ENCODE measurements at places on chromosomes 4 and X. TPM values are rescaled to one million over a fixed set of nuclear protein-coding genes. Genes with fewer than 3 reads are reported as not detected.

GRCh38 chr4:80016506-80016905, 56.5 kb downstream of the ANTXR2 start:
- H3K36me3 ChIP-seq: peaks cover 21% of the 10 kb centered on the region
- H3K27me3 ChIP-seq: no peaks in the 10 kb centered on the region
- no peak overlapping the region for H3K27ac ChIP-seq
- no peak overlapping the region for H3K4me3 ChIP-seq
- no peak for DNase-seq

- H3K27ac ChIP-seq: no peak overlapping the region
- DNase-seq: no peak
- H3K4me1 ChIP-seq: no peaks in the 10 kb centered on the region
Measured at GRCh38 chrX:53918702-53919101, 125.6 kb downstream of the PHF8 start.

- no peak overlapping the region for H3K27ac ChIP-seq
- no peak for DNase-seq
- peaks cover 2% of the 10 kb centered on the region for H3K27me3 ChIP-seq
- no peaks in the 10 kb centered on the region for H3K4me1 ChIP-seq
Measured at GRCh38 chrX:20742106-20742505, 475.4 kb upstream of the RPS6KA3 start.

DNA sequence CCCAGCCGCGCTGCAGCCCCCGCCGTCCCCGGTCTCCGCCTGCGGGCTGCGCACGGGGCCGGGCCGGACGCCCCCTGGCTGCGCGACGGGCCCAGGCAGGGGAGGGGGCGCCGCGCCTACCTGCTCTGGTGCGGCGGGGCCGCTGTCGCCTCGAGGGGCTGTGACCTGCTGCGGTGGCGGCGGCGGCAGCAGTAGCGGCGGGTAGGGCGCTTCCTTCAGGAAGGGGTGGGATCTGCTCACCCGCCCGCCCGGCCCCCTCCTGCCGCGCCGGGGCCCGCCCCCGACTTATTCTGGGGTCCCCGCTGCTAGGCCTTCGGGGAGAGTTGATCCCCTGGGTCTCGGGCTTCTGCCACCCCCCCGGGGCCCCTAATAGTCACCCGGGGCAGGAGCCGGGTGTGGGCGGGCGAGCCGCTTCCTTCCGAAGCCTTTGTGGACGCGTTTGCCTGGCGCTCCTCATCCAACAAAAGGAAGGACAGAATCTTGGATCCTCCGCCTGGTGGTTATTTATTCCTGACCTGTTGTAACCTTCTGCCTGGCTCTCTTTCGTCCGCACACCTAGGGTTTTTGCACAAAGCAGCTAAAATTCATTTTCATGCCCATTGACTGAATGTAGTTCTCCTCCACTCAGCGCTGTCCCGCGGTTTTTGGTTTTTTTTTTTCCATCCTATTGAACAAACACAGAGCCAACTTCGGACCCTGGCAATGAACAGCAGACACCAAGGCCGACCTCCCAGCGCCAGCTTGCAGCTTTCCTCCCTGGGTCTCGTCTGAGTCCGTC, at the start of gene TMEM150C:
TMEM150C (minus strand) TSS at position 203 of the 778 bp plus-strand sequence. CDS start 57,331 bp downstream, outside the sequence.
- peaks cover 64% of the 10 kb centered on the region for H3K27me3 ChIP-seq
- peak within 1 kb of the TSS; percentile 70 for H3K4me3 ChIP-seq
- peaks cover 6% of the 10 kb centered on the region for H3K36me3 ChIP-seq
- DNase-seq: no peak

DNA sequence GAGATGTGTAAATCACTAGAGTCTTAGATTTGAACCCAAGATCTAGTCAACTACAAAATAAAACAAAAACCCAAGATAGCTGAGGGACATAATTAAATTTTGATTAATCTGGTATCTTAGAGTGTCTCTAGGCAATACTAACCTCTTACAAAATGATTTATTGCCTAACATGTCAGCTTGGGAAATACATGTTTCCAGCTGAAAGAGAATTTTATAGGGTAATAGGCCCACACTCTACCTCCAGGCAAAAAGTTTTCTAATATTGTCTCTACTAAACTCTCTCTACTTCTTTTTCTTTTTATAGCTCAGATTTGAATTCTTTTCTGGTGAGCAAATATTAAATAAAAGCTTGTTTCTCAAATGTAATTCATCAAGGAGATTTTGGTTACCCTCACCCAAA, 263.2 kb downstream of the IL15 start:
- H3K4me3 ChIP-seq: no peak overlapping the region
- H3K4me1 ChIP-seq: no peaks in the 10 kb centered on the region
- no peak overlapping the region for H3K27ac ChIP-seq
- H3K36me3 ChIP-seq: no peaks in the 10 kb centered on the region
- no peaks in the 10 kb centered on the region for H3K27me3 ChIP-seq
- DNase-seq: no peak

- no peaks in the 10 kb centered on the region for H3K4me1 ChIP-seq
- H3K4me3 ChIP-seq: no peak overlapping the region
- no peak for DNase-seq
- H3K36me3 ChIP-seq: peaks cover 2% of the 10 kb centered on the region
- H3K27me3 ChIP-seq: no peaks in the 10 kb centered on the region
- H3K27ac ChIP-seq: no peak overlapping the region
Measured at GRCh38 chr4:18608908-18609533, 587.5 kb upstream of the LCORL start.

DNA sequence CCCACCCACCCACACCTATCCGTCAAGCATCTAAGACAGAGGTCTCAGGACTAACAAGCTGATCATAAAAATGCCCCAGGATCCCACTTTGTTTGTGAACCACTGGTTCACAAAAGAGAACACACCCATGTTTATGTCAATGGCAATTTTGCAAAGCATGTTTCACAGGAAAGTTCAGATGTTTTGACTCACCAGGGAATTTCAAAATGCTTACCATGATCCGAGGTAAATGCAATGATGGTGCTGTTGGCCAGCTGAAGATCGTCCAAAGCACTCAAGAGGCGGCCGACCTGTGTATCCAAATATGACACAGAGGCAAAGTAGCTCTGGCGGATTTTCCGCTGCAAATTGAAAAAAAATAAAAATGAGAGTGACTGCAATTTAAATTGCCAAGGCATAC, 15.0 kb downstream of the IDS start:
- no peak overlapping the region for H3K27ac ChIP-seq
- H3K4me3 ChIP-seq: no peak overlapping the region
- DNase-seq: no peak
- H3K4me1 ChIP-seq: no peaks in the 10 kb centered on the region

DNA sequence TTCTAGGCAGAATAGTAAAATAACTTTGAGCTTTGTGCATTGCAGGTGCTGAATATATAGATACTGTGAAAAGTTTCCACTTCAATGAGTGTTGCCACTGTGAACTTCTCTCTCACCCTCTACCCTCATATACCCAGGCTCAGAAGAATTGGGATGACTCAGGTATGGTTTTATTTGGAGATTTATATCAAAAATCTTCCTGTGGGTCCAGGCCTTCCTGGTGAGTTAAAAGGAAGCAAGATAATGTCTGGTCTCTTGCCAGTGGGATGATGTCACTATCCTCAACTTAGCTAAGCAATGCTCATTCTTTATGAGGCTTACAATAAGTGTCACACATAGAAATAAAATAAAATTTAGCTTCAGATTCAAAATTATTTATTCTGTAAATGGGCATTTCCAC, 153.3 kb upstream of the TENT5D start:
- DNase-seq: no peak
- H3K4me1 ChIP-seq: no peaks in the 10 kb centered on the region
- no peak overlapping the region for H3K27ac ChIP-seq
- no peaks in the 10 kb centered on the region for H3K36me3 ChIP-seq
- no peaks in the 10 kb centered on the region for H3K27me3 ChIP-seq
- no peak overlapping the region for H3K4me3 ChIP-seq

DNA sequence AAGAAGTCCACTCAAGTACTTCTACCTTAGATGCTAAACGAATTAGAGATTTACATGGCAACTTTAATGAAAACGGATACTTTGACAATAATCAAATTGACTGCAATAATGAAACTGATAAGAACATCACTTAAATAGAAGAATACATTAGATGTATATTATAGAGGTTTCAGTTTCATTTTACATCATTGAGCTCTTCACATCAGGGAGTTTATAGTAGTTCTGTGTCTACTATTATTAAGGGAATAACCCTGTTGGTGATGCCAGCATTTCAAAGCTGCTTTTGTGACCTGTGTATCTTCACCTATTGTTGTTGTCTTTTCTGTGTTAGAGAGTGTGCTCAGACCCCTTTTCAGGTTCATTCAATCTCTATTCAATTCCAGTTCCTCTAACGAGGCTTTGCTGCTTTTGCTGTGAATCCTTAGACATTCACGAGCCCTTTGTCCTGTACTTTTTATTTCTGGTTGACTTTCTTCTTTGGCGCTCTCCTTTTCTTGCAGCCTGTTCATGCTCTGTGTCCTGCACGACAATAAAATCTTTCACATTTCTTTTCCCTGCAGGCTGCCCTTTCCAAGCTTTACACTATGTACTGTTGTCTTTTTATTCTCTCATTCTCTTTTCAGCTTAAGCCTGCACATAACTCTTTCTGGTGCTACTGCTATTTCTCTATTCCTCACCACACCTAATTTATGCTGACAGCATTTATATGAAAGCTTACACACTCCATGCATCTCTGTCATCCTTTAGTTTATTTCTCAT, 232.1 kb downstream of the CPE start:
- H3K27ac ChIP-seq: no peak overlapping the region
- no peaks in the 10 kb centered on the region for H3K36me3 ChIP-seq
- peaks cover 4% of the 10 kb centered on the region for H3K27me3 ChIP-seq

GRCh38 chr4:73648478-73648877, 28.2 kb upstream of the RASSF6 start:
- H3K4me3 ChIP-seq: no peak overlapping the region
- peaks cover 2% of the 10 kb centered on the region for H3K27me3 ChIP-seq
- no peak overlapping the region for H3K27ac ChIP-seq
- H3K4me1 ChIP-seq: no peaks in the 10 kb centered on the region
- DNase-seq: no peak

DNA sequence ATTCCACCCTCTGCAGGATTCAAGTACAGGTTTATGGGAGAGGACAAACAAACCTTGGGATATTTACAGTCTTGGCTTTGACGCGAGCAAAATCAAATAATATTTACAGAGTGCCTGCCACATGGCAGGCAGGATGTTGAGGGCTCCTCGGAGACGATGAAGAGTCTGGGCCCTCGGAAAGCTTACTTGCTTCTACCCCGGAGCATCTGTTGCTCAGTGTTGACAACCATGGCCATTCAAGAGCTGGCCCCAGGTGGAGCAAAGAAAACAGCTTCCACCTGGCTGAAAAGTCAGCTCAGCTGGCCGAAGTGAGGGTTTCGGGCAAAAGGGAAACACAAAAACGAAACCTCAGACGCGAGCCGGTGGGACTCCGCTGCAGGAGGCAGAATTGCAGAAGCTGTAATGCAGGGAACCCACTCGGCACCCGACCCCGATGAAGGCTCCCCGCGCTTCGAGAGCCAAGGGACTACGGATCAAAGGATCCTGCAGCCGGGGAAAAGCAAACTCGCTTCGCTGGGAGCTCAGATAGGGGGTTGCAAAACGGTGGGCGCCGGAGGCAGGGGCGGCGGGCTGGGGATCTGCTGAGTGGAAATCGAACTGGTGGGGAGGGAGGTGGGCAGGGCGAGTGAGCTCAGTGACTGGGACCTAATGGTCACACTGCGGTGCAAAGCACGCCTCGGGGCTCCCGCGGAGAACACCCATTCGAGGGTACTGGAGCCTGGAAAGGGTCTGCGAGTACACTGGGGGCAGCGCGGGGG, 805 bp downstream of the ATP8A1 start:
- peak; percentile 58 for DNase-seq
- no peaks in the 10 kb centered on the region for H3K27me3 ChIP-seq
- H3K4me1 ChIP-seq: peaks cover 30% of the 10 kb centered on the region

DNA sequence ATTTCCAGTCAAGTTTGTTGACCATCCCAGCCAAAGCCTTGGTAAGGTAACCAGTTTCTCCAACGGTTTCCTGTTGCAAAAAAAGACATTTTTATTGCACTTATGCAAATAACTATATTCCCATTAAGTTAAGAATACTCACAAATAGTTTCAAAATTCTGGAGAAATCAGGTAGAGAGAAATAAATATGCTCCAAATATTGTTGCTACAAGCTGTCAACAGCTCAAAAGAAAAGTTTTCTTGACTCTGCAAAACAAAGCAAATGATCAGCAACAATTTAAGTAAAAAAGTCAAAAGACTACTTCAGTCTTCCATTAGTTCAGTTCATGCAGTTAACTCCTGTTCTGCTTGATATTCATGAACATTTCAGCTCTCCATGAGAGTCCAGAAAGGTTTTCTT, 49.0 kb upstream of the UGT8 start:
- H3K4me1 ChIP-seq: no peaks in the 10 kb centered on the region
- H3K4me3 ChIP-seq: no peak overlapping the region
- H3K27ac ChIP-seq: no peak overlapping the region
- no peaks in the 10 kb centered on the region for H3K36me3 ChIP-seq
- no peaks in the 10 kb centered on the region for H3K27me3 ChIP-seq

- no peaks in the 10 kb centered on the region for H3K27me3 ChIP-seq
- H3K27ac ChIP-seq: no peak overlapping the region
- no peak for DNase-seq
- no peaks in the 10 kb centered on the region for H3K36me3 ChIP-seq
Measured at GRCh38 chr4:31051565-31051964, 331.4 kb downstream of the PCDH7 start.

- DNase-seq: no peak
- H3K27ac ChIP-seq: no peak overlapping the region
- peaks cover 16% of the 10 kb centered on the region for H3K4me1 ChIP-seq
- H3K36me3 ChIP-seq: no peaks in the 10 kb centered on the region
- H3K27me3 ChIP-seq: no peaks in the 10 kb centered on the region
- H3K4me3 ChIP-seq: no peak overlapping the region
Measured at GRCh38 chr4:100566396-100566795, 48.6 kb upstream of the EMCN start.

GRCh38 chr4:22237846-22238494, 277.9 kb downstream of the ADGRA3 start:
- peak overlapping the region; percentile 61 for H3K4me3 ChIP-seq
- no peak for DNase-seq
- H3K4me1 ChIP-seq: peaks cover 13% of the 10 kb centered on the region
- no peaks in the 10 kb centered on the region for H3K27me3 ChIP-seq

- no peak overlapping the region for H3K27ac ChIP-seq
- no peaks in the 10 kb centered on the region for H3K27me3 ChIP-seq
- no peak for DNase-seq
- H3K4me3 ChIP-seq: no peak overlapping the region
- H3K4me1 ChIP-seq: peaks cover 20% of the 10 kb centered on the region
- H3K36me3 ChIP-seq: peaks cover 31% of the 10 kb centered on the region
Measured at GRCh38 chr4:152480326-152480725, 55.6 kb downstream of the FBXW7 start.

- DNase-seq: no peak
- no peaks in the 10 kb centered on the region for H3K4me1 ChIP-seq
- no peak overlapping the region for H3K4me3 ChIP-seq
- H3K27ac ChIP-seq: no peak overlapping the region
Measured at GRCh38 chr4:69057620-69058409, 38.5 kb upstream of the UGT2B7 start.

PDGFRA gene
- total RNA-seq: not detected

CT45A1 gene
- not detected for total RNA-seq

NHS gene
- 0.54 TPM for total RNA-seq

OTUD5 gene
- total RNA-seq: 49.0 TPM

ENPEP gene
- total RNA-seq: not detected

SPATA18 gene
- total RNA-seq: 0.35 TPM

NDUFC1 gene
- total RNA-seq: 42.4 TPM

DCAF12L2 gene
- total RNA-seq: not detected

RHOH gene
- 137 TPM for total RNA-seq

ARX gene
- total RNA-seq: not detected

All from activated CD4-positive, alpha-beta T cell treated with anti-CD3 and anti-CD28 coated beads, Interleukin-2, amount 10 ng/mL, durations not matched to agents 7 days and 5 days (primary cell).